H9 (cell line): ENCODE measurements at places on chromosomes 2 and 18. TPM values are rescaled to one million over a fixed set of nuclear protein-coding genes. Genes with fewer than 3 reads are reported as not detected.

DNA sequence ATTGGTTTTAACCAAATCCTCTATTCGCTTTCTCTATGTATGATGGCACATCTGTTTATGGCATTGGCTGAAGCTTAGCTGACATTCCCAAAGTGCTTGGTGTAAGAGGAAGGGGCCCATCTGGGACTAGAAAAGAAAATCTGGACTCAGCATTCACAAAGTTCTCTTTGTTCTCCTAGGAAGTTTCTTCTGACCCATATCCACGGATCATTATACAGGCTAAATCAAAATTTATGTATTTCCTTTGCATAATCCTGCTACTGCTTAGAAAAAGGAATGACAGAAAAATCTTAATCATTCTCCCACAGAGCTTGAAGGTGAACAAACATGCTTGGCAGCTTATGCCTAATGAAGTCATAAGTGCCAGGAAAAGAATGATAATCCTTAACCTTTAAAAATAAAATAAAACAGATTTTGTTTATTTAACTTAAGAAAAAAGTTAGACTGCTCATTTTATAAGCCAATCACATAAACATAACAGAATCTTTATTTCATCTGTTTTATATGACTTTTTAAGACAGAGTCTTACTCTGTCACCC, 88.4 kb downstream of the NYAP2 start:
- DNase-seq = no peak

GRCh38 chr2:182081602-182082260, 96.1 kb downstream of the PPP1R1C start:
- DNase-seq = no peak

GRCh38 chr2:43701111-43701510, 24.9 kb upstream of the C1GALT1C1L start:
- no peak for DNase-seq

Gene OSBPL1A
- 32.0 and 33.9 TPM in 2 replicates for total RNA-seq

DNA sequence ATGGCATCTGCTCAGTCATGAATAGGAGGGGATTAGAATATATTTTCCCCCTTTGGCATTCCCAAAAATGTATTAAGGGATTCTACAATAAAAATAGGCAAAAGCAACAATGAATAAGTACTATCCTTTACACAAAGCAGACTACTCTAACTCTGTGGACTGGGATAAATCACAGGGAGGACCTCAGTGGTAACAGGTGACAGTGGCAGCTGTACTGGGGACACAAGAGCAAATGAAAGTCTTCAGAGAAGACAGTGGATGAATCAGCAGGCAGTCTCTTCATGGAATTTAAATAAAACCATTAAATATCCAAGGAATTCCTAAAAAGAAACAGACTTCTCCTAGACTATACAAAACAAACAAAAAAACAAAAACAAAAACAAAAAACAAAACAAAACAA, 4.8 kb downstream of the CDH7 start:
- DNase-seq = no peak

GRCh38 chr18:69257861-69258458, 142.7 kb upstream of the DOK6 start:
- no peak for DNase-seq

GRCh38 chr2:113739849-113740248, 16.6 kb downstream of the SLC35F5 start:
- DNase-seq = no peak

DNA sequence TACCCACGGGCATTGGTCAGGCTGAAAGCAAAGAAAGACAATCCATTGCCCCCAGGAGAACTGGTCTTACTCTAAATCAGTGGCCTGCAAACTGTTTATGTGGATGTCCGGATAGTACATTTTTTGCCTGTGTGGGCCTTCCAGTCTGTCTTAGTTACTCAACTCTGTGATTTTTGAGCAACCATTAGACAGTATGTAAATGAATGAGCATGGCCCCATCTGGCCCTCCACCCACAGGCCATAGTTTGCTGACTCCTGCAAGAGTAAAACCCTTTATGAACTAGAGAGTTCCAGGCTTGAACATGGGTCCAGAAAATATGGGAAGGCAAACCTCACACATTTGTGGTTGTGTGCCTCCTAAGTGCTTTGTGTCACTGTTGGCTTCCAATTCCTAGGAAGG, 55.7 kb upstream of the CYP1B1 start:
- DNase-seq = no peak

- DNase-seq = no peak
These were observed 45.1 kb downstream of the RPL31 start for GRCh38 chr2:101047075-101047766.

DNA sequence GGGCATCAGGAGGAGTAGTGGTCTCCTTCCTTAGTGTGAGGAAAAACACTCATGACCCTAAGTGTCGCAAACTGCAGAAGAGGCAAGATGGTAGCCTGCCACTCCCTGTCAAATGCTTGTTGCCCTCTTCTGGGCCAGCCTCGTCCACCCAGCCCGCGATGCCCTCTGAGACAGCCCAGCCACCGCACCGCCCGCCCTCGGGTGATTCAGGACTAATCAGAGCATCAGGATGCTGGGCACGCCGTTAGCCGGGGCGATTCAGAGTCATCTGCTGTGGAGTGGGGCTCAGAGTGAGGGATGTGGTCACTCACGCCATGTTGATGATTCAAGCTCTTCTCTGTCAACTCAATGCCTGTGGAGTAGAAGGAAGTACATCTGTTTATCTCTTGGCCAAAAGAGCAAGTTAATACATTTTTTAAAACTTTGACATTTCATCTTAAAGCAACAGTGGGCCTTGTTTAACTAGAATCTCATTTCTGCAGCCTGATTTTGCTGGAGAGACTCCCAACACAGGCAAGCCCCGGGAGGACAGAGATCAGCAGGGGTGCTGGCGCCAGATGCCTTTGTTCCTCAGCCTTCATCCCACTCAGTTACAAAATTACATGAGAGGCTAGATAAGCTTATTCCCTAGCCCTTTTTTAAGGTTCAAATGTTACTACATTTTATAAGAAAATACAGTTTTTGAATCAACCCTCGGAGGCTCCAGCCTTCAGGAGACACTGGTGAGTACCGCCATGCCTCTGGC, 79.0 kb downstream of the TMEM18 start:
- DNase-seq = no peak

DNA sequence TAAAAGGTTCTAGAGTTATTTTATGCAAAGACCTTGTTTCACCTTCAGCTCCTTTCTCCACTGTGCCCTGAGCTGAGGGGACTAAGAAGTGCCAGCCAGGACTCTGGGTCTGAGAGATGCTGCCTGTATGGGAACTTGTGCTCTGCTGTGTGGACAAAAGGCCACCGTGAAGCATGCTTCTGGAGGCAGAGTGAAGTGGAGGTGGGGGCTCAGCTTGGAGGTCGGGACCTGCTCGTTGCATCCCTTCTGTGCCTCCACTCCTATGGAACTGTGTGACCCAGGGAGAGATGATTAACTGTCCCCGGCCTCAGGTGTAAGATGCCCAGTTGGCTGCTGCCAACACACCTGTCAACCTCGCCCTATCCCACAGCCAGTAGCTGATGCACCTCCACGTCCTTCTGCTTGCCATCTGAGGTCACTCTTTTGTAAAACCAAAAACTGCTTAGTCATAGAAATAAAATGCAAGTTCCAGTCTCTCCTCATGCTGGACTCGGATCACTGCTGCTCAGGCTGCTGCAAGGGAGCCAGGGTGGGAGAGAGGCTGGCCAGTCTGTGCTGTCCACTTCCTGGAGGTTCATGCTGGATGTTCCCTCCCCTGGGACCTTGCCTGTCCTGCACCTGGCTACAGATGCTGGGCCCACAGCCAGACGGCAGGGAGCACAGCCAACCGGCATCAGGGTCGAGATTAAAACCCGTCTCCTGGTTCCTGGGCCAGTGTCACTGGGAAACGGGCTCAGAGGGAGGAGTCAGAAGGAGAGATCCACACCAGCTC, 113.2 kb downstream of the ACKR3 start:
- DNase-seq = no peak

DNA sequence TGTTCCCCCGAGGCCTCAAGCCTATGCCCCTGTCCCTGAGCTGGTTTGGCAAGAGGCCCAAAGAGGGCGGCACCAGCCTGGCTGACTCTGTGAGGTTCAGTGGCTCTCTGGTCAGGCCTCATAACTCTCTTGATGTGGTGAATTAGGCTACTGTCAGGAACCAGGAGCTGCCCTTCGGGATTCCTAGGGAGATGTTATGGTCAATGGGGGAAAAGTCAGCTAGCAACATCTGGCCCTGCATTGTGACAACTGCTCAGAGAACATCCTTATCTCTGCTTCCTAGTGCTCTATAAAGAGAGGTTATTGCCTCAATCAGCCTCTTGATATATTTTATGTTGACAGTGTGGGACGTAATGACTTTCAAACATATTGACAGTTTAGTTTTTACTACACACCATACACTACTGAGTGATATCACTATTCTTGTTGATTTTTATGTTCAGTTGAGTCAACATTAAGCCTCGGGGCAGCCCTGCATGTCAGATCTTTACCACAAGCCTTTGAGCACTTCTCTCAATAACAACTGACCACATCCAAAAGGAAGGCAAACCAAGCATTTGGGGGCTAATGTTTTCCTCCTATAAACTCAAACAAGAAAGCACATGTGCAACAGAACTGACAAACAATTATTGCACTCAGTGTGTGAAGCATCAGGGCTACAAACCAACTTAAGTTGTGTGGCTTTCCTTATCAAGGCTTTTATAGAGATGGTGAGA, 448.3 kb upstream of the SLC14A2 start:
- DNase-seq = no peak

DNA sequence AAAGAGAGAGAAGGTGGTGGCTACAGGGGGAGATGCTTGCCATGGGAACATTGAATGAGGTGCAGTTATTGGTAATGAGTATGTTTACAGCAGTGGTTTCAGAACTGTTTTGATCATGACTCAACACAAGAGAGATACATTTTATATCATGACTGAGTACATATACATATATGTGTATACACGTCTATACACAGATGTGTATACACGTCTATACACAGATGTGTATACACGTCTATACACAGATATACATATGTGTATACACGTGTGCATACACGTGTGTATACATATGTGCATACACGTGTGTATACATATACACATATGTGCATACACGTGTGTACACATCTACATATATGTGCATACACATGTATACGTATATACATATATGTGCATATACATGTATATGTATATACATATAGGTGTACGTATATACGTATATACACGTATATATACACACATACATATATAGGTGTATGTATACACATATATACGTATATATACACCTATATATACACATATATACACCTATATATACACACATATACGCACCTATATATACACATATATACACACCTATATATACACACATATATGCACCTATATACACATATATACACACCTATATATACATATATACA, 518.5 kb downstream of the TSN start:
- no peak for DNase-seq

GRCh38 chr2:190050001-190050400, 12.5 kb downstream of the MSTN start:
- no peak for DNase-seq

- DNase-seq = no peak
These were observed 998.4 kb downstream of the SOCS6 start for GRCh38 chr18:71287268-71287667.

DNA sequence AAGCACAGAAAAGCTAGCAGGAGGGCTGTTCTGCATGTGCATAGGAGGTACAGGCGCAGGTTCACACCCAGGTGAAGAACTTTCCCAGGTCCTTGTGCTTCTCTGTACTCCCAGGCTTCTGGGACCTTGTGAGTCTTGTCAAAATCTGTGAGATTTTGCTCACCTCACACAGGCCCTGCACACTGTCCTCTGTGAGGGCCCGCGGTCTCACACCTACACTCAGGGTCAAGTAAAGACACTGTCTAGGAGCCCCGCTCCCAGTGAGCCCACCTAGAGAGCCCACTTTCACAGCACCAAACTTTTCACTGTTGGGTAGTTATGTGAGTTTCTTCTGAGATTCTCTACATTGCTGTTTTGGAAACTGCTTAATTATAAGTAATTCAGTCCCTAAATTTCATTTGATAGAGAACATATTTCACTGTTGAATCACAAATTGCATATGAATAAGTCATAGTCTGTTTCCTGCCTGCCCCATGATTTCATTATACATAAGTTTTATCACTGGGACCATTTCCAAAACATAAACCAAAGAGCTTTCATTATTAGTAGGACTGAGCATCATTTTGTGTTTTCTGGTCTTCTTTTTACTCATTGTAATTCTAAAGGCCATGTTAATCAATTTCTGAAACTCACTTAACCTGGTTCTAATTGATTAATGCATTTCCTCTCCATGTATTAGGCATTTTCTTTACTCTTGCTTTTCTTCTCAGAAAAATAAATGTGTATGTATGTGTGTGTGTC, 234.2 kb upstream of the SPOPL start:
- DNase-seq = no peak

Gene SPATA3
- total RNA-seq = not detected in 2 replicates

DNA sequence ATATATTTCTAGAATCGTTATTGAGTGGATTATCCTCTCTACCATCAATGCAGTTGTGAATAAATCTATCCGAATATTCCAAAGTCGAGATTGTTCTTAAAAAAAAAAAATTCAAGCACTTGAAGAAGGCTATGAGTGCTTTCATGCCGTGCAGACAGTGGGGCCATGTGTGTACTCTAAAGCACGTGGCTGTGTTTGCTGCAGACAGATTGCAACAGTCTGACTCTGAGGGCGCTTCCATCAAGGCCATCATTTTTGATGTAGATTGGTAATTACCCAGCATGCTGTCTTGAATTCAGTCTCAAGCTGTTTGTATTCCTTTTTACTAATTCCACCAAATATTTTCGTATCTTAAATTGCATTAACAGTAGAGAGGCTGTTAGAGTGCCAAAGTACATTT, 325.9 kb upstream of the LINC00305 start:
- no peak for DNase-seq

DNA sequence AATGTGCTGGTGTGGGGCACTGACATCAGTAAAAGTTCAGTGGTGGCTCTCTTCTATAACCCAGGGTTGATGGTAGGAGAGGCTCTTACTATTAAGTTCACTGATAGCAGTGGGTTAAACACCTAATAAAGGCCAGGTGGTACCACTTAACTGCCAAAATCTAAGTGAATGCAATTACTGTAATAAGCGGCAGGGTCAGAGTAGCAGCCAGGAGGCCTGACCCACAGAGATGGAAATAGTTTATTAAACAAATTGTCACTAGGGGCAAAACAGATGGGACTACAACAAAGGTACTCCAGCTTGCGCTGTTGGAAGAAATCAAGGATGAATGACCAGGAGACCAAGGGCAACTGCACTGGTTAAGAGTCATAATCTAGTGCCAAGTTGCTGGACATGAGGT, 26.6 kb downstream of the ZSWIM2 start:
- no peak for DNase-seq

- DNase-seq = no peak
These were observed 7.5 kb downstream of the COPS8 start for GRCh38 chr2:237092920-237093781.

Gene ABCA12
- 0.02 TPM in 1 of 2 replicates, not detected in the other for total RNA-seq

DNA sequence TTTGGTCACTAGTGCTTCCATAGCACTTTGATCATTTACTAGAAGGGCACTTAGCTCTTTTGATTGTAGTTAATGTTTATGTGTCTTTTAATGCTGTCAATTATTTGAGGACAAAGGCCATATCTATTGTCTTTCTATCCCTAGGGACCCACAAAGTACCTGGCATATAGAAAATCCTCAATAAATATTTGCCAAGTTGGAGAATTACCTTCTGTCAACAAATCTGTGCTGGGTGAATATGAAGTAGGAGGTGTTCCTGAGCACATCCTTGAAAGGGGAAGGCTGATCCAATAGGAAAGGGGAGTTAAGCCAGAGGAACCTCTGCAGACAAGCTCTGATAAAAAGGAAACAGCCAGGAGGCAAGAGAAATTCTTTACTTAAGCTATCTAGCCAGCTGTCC, 8.2 kb downstream of the DPP4 start:
- DNase-seq = no peak

Gene ABCG8
- not detected in 2 replicates for total RNA-seq

Gene KCNG2
- total RNA-seq = 0.15 TPM in 1 of 2 replicates, not detected in the other

- no peak for DNase-seq
These were observed 148.2 kb downstream of the CERS6 start for GRCh38 chr2:168604252-168604651.
